ENCODE measurements at places on chromosomes 7 and 10. TPM values are rescaled to one million over a fixed set of nuclear protein-coding genes. Genes with fewer than 3 reads are reported as not detected.

DNA sequence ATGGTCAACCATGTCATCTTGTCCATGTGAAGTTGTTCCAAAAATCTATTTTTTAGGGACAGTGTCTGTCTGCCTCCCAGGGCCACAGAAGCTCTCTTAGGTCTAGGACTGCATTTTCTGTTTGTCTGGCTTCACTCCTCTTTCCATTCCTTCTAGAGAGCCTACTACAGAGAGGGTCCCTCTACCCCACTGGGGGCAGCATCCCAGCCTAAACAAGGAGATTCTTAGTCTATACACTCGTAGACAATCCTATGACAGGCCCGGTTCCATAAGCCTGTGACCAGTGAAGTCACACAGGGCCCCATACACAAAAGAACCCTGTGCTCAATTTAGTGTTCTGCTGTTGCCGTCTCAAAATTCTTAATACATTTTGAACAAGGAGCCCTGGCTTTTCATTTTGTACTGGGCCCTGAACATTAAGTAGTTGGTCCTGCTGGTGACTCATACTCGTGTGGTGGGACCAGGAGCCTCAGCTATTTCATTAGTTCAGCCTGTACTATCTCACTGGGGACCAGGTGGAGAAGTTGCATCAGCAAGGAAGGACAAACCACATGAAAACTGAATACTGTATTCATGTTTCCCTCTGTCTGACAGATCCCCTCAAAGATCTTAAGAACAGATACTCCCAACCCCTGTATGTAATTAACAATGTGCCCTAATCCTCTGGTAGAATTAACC, 23.5 kb upstream of the FAM180A start:
- H3K4me3 ChIP-seq: no peak overlapping the region
- no peaks in the 10 kb centered on the region for H3K4me1 ChIP-seq
- H3K27ac ChIP-seq: no peak overlapping the region
- no peaks in the 10 kb centered on the region for H3K36me3 ChIP-seq
- no peak for DNase-seq

- no peaks in the 10 kb centered on the region for H3K36me3 ChIP-seq
- no peaks in the 10 kb centered on the region for H3K4me1 ChIP-seq
- no peaks in the 10 kb centered on the region for H3K27me3 ChIP-seq
- no peak for DNase-seq
Measured at GRCh38 chr7:111887734-111888133, 318.5 kb downstream of the DOCK4 start.

DNA sequence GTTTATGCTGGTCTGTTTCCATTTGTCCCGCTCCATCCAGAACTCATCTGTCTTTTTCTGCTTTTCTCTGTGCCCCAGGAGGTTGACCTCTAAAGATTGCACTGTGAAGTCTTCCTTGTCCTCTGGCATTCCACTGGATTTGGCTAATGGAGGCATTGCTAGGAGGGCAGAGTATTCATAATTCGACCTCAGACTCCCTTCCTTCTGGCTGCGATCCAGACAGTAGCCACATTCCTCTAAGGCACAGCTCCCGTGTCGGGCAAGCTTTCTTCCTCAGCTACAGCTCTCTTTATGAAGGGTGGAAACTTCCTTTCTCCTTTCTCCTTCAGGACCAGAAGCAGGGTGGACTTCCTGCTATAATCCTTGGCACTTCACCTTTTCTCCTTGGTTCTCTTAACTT, 175.9 kb downstream of the BAMBI start:
- H3K4me1 ChIP-seq: no peaks in the 10 kb centered on the region
- no peak for DNase-seq
- no peak overlapping the region for H3K27ac ChIP-seq

- no peak overlapping the region for H3K27ac ChIP-seq
- no peak for DNase-seq
- no peaks in the 10 kb centered on the region for H3K27me3 ChIP-seq
- H3K4me3 ChIP-seq: no peak overlapping the region
Measured at GRCh38 chr10:129020651-129021330, 446.2 kb upstream of the MGMT start.

DNA sequence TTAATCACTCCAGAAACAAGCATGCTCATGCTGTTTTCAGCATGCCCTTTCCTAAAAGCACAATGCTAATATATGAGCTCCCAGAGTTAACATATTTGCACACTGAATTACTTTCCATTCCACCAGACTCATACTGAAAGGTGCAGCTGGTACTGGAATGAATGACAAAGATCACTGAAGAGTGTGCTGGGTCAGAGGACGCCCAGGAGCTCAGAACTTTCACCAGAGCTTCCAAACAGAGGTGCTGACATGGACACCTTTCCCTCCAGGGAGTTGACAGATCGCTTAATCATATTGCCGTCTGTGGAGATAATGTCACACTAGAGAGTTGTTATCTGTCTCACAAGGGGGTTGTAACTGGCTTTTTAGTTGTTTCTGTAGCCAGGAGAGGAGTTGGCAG, 292.9 kb downstream of the LHFPL3 start:
- H3K4me3 ChIP-seq: no peak overlapping the region
- no peak for DNase-seq
- no peaks in the 10 kb centered on the region for H3K4me1 ChIP-seq
- H3K27me3 ChIP-seq: no peaks in the 10 kb centered on the region
- H3K27ac ChIP-seq: no peak overlapping the region

GRCh38 chr7:3246127-3246526, 54.9 kb upstream of the SDK1 start:
- no peak for DNase-seq
- H3K27ac ChIP-seq: no peak overlapping the region
- H3K4me1 ChIP-seq: no peaks in the 10 kb centered on the region
- no peak overlapping the region for H3K4me3 ChIP-seq

DNA sequence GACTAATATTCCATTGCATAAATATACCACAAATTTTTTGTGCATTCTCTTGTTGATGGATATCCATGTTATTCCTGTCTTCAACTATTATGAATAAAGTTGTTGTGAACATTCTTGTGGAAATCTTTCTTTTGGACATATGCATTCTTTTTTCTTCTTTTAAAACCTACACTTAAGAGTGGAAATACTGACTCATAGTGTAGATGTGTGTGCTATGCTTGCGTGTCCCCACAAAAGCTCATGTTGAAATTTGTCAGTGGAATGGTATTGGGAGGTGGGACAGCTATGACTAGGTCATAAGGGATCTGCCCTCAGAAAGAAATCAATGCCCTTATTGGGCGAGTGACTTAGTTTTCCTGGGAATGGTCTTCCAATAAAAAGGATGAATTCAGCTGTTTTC, 203.6 kb upstream of the PRSS58 start:
- DNase-seq: no peak
- H3K27ac ChIP-seq: peak overlapping the region; percentile 79
- H3K27me3 ChIP-seq: no peaks in the 10 kb centered on the region
- H3K4me1 ChIP-seq: peaks cover 43% of the 10 kb centered on the region

DNA sequence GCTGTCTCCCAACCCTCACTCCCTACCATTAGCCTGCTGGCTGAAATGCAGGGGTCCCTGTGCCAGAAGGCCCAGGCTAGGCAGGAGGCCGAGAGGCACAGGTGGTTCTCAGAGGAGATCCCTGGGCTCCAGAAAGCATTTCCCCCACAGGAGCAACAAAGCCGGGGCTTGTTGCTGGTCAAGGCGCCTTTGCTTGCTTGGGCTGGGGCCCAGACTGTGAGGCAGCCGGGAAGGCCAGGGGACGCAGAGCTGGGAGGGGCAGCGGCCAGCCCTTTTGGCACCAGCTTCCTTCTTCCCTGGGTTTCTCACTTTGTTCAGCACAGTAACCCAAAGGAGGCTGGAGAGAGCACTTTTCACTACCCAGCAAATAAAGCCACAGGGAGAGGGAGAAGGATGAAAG, 48.6 kb downstream of the FBXW4 start:
- no peaks in the 10 kb centered on the region for H3K4me1 ChIP-seq
- no peaks in the 10 kb centered on the region for H3K36me3 ChIP-seq
- no peak overlapping the region for H3K27ac ChIP-seq
- H3K27me3 ChIP-seq: no peaks in the 10 kb centered on the region
- no peak overlapping the region for H3K4me3 ChIP-seq

DNA sequence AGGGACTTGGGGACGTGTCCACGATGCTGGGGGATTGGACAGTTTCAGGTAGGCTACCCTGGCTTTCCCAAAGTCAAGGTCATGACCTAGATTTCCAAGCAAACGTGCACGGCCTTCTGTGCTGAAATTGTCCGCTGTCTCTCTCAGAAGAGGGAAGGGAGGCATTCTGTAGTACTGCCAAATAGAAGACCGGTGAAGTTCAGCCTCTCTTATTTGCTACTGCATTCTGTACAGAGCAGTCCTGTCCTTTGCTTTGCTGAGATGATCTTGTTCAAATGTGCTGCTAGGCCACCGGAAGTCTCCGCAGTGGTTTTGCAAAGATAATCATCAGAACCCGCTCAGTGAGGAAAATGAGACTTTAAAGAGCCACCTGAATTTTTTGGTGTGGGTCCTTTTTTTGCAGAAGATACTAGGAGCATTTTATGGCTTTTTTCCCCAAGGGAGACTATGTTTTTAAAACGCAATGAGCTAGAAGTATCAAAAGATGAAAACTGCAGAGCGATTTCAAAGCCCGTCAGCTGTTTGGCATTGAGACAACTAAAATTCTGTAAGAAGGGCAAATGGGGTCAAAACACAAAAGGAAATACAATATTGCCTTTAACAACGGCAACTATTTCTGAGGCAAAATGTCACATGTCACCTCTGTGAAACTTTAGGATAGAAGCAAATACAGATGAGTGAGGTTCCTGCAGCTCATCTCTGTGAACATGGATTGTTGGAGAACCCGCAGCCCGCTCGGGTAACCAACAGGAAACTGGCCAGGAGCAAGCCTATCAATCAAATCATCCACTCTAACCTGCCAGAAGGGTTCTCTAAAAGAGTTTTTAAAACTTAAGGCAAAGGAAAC, 1.3 kb upstream of the NMT2 start:
- H3K36me3 ChIP-seq: no peaks in the 10 kb centered on the region
- DNase-seq: peak; percentile 74

GRCh38 chr10:112953174-112954159, 3.4 kb downstream of the TCF7L2 start:
- H3K36me3 ChIP-seq: no peaks in the 10 kb centered on the region
- no peak overlapping the region for H3K4me3 ChIP-seq
- no peaks in the 10 kb centered on the region for H3K4me1 ChIP-seq

- H3K4me3 ChIP-seq: no peak overlapping the region
- no peak for DNase-seq
- H3K36me3 ChIP-seq: no peaks in the 10 kb centered on the region
- no peaks in the 10 kb centered on the region for H3K4me1 ChIP-seq
- H3K27ac ChIP-seq: no peak overlapping the region
Measured at GRCh38 chr10:131031346-131031745, 280.2 kb downstream of the TCERG1L start.

DNA sequence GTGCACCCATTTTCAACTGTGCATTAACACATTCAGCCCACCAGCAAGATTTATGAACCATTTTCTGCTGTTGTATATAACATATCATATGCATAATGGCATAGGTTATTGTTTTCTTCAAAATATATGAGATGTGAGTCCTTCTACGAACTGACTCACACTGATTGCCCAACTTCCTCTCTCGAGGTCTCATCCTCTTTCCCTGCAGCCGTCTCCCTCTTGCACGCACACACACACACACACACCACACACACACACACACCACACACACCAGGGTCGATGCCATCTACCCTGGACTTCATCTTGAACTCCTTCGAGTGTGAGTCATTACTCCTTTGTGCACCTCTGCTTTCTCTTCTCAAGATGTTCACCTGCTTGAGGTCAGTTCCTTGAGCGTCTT, 36.7 kb downstream of the EGFR start:
- no peak overlapping the region for H3K27ac ChIP-seq
- DNase-seq: no peak
- H3K27me3 ChIP-seq: no peaks in the 10 kb centered on the region
- H3K36me3 ChIP-seq: no peaks in the 10 kb centered on the region

- DNase-seq: no peak
- no peak overlapping the region for H3K4me3 ChIP-seq
- H3K27me3 ChIP-seq: no peaks in the 10 kb centered on the region
Measured at GRCh38 chr7:157177333-157177982, 38.7 kb downstream of the UBE3C start.

DNA sequence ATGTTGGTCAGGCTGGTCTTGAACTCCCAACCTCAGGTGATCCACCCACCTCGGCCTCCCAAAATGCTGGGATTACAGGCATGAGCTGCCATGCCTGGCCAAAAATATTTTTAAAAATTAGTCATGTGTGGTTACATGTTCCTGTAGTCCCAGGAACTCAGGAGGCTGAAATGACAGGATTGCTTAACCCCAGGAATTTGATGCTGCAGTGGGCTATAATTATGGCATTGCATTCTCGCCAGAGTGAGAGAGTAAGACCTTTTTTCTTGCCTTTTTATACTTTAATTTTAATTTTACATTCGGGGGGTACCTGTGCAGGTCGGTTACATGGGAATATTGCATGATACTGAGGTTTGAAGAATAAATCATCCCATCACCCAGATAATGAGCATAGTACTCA, 86.6 kb upstream of the ZNF92 start:
- H3K4me3 ChIP-seq: no peak overlapping the region
- H3K36me3 ChIP-seq: no peaks in the 10 kb centered on the region
- H3K27ac ChIP-seq: no peak overlapping the region

- H3K4me1 ChIP-seq: no peaks in the 10 kb centered on the region
- no peak for DNase-seq
- peaks cover 12% of the 10 kb centered on the region for H3K36me3 ChIP-seq
- no peak overlapping the region for H3K27ac ChIP-seq
- H3K4me3 ChIP-seq: no peak overlapping the region
- no peaks in the 10 kb centered on the region for H3K27me3 ChIP-seq
Measured at GRCh38 chr7:135186841-135187253, 16.3 kb upstream of the CYREN start.

DNA sequence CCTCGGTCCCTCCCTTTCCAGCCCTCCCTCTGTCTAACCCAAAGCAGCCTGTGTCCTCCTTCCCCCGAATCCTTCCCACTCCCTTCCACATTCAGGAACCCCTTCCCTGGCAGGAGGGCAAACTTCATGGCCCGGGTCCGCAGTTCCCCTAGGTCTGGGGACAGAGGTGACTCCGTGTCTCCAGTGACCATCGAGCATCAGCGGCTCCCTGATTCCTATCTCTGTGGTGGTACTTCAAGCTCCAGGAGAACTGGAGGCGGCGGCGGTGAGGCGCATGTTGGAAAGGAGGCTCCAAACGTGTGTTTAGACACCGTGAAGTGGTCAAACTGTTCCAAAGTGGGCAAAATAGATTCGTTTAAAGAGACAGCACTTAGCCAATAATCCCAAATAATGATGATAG, 148.1 kb downstream of the PAXIP1 start:
- H3K27ac ChIP-seq: no peak overlapping the region
- H3K4me3 ChIP-seq: no peak overlapping the region
- H3K27me3 ChIP-seq: no peaks in the 10 kb centered on the region

GRCh38 chr7:138752518-138753149, 45.2 kb upstream of the TMEM213 start:
- no peak overlapping the region for H3K4me3 ChIP-seq
- H3K4me1 ChIP-seq: peaks cover 25% of the 10 kb centered on the region
- DNase-seq: peak; percentile 98
- H3K36me3 ChIP-seq: no peaks in the 10 kb centered on the region

PNLIPRP1 gene
- total RNA-seq: not detected

WEE2 gene
- not detected for total RNA-seq

CCDC7 gene
- total RNA-seq: 86.2 TPM

SNCG gene
- not detected for total RNA-seq

ATOH7 gene
- not detected for total RNA-seq

Data from naive thymus-derived CD4-positive, alpha-beta T cell (primary cell).